ENCODE measurements at places on chromosomes 2 and 18. TPM values are rescaled to one million over a fixed set of nuclear protein-coding genes. Genes with fewer than 3 reads are reported as not detected.

The GCG gene
- not detected for polyA plus RNA-seq

- no peak for DNase-seq
Measured at GRCh38 chr2:37224063-37224462, 7.3 kb downstream of the CEBPZ start.

DNA sequence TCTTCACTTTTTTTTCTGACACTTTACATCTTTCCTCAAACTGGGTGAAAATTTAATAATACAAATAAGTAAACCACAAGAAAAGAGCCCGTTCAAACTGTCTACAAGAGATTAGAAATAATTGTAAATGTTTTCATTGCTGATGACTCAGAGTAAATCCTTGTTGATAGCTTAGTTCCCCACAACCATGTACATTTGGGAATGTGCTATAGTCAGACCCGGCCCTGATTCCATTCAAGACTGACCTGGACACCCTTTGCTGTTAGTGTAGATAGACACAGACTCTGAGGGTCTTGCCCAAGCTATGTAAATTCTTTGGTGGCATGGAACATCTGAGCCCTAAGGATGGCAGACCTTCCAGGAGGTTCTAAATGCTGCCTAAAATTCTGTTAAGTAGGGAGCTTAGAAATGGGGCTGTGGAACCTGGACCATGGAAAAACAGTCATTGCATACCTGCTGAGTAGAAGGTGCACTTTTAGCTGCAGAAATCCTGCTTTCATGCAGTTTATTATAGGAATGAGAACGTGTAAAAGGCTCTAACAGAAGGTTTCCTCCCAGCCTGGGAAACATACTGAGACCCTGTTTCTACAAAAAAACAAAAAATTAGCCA, 3.7 kb downstream of the MALT1 start:
- no peak for DNase-seq

DNA sequence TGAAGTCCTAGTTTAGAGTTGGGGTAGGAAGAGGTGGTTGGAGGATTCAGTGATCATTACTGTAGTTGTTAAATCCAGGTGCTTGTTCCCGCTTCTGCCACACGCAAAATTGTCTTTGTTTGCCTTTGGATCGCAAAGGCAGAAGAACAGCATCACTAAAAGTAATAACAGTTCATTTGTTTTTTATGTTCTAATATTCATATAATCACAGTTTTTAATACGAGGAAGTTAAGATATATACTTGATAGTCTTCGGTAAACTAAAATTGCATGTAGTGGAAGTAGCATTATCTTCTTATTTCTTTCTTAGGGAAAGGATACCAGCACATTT, 365 bp downstream of the NDUFB3 start:
- no peak for DNase-seq

- DNase-seq, result no peak
Measured at GRCh38 chr2:109562421-109562820, 51.3 kb downstream of the SEPTIN10 start.

Measured in CD8-positive, alpha-beta memory T cell (primary cell).